ENCODE measurements at places on chromosomes 13 and 19.

DNA sequence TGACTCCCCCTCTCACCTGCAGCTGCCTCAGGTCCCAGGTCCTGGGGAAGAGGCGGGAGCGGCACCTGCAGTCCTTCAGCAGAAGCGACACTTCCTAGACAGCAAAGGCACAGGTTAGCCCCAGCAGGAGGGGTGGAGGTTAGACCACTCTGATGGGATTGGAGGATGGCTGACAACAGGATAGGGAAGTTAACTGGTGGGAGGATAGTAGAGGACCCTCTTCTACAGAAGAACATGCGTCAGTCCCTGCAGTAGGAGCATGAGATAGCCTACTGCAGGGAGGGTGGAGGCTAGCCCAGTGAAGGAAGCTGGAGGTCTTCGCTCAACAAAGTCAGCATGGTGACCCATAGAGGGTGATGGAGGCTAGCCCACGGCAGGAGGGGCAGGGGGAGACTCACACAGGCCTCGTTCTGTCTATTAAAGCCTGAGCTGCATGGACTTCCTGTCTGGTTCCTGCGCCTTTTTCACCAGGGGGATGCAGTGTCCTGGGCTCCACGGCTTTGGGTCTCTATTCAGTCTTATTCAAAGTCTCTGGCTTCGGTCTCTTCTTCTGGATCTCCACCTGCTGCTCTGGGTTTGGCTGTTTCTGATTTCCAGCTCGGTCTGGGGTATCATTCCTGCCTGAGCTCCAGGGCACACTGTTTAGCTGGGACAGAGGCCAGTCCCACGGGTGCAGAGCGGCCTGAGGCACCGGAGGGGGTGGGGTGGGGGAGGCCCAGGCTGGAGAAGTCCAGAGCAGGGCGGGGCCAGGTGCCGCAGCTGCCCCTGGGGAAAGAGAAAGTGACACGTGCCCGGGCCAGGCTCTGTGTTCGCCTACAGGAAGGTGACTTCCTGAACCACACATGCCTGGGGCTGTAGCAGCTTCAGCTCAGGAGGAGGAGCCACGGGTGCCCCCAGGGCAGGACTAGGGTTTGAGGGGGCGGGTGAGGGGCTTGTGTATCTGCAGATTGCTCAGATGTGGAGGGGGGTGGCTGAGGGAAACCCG lies 7.3 kb downstream of the IFNL3 start:
- peak; percentile 24 for DNase-seq

DNA sequence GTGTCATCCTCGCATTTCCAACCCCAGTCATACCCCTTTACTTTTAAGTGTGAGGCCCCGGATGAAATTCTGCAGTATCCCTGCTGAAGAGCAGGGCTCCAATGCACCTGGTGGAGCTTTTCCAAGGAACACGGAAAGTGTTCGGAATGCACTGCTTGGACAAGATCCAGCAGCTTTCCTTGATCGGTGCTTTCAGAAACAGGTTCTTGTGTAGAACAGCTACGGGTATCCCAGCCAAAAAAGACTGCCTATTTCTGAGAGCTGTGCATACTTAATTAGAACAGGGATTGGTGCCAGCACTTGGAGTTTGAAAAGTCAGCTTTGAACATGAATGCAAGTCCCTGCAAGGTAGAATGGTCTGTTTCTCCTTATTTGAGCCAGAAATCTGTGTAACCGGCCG lies 87.2 kb upstream of the C1QTNF9B start:
- DNase-seq = no peak

DNA sequence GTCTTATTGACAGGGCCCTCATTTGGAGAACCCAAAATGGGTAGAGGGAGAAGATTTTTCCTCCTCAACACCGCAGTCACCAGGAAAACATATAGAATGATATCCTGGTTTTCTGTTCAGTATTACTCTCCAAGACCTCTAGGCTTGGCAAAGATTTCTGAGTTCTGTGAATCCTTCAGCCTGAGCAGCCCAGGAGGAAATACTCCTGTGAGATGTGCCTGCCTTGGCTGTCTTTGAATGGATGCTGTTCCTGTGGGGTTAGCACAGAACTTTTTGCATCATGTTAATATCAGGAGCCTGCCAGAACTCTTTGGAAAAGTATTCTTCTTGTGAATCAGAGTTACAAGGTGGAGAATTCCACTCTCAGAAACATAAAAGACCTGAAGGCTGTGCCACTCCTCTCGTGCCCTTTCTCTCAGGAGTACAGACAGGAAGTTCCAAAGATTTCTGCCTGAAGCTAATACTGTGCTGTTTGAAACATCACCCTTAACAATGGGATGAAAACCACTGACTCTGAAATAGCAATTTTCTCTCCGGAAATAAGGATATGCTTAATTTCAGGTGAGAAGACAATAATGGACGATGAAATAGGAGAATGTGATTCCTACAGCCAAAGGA lies 520.1 kb upstream of the NBEA start:
- no peak for DNase-seq

GRCh38 chr19:5132206-5132560 lies 163.3 kb downstream of the KDM4B start:
- DNase-seq = no peak

DNA sequence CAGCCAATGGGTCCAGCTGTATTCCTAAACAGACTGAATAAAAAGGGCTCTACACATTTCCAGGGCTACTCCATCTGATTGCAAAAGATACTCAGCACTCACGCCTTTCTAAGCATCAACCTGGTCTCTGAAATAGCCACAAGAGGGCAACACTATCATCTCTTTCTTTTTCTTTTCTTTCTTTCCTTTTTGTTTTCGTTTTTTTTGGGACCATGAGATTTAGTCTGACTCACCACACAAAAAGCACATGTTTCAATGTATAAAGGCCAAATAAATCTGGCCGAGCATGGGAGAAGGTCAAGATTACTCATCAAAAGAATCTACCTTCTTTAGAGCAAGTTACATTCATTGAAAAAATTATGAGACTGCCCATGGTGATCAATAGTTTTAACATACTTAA lies 805.6 kb upstream of the ARGLU1 start:
- no peak for DNase-seq

DNA sequence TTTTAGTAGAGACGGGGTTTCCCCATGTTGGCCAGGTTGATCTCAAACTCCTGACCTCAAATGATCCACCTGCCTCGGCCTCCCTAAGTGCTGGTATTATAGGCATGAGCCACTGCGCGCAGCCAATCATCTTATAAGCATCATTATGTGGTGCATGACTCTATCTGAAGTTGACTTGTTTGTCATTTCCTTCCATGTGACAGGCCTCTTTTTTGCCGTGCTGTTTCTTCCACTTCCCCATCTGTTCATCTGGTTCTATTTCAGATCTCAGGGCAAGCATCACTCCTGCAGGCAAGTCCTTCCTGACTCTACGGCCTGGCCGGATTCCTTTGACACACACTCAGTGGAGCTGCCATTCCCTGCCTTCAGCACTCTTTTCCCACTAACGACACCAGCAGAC lies 15.2 kb downstream of the COL5A3 start:
- DNase-seq = no peak

GRCh38 chr19:49017666-49018351 lies 918 bp upstream of the LHB start:
- peak; percentile 47 for DNase-seq

GRCh38 chr19:3644351-3645066 lies 17.9 kb upstream of the CACTIN start:
- no peak for DNase-seq

GRCh38 chr13:33676045-33676989 lies 141.6 kb upstream of the RFC3 start:
- DNase-seq = peak; percentile 24

- no peak for DNase-seq
Measured at GRCh38 chr13:108943842-108944241, 314.4 kb downstream of the MYO16 start.

GRCh38 chr19:48975947-48976847 lies 11.1 kb downstream of the FTL start:
- no peak for DNase-seq

DNA sequence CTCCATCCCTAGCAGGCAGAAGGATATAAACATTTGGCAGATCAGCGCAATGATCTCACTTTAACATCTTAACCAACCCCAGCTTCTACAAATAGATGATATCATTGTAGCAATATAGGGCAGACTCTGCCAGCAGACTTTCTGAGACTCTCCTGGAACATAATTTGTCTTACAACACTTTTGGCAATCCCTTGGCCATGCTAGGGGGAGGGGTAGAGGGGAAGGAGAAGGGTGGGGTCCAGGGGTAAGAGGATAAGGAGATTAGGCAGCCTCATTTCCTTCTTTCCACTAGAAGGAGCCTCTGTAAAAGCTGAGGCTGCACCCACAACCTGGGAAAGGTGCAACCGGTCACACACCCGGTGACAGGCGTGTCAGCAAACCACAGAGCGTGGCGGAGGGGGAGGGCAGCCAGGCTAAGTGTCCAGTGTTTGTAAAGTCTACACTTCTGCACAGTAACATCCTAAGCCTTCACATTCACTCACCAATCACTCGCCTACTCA lies 8.7 kb upstream of the UBAC2 start:
- no peak for DNase-seq

- DNase-seq = no peak
Measured at GRCh38 chr19:47075941-47076340, 27.5 kb upstream of the TMEM160 start.

- no peak for DNase-seq
Measured at GRCh38 chr13:109989686-109990085, 203.3 kb upstream of the IRS2 start.

- no peak for DNase-seq
Measured at GRCh38 chr19:45104658-45105349, 11.8 kb downstream of the PPP1R37 start.

DNA sequence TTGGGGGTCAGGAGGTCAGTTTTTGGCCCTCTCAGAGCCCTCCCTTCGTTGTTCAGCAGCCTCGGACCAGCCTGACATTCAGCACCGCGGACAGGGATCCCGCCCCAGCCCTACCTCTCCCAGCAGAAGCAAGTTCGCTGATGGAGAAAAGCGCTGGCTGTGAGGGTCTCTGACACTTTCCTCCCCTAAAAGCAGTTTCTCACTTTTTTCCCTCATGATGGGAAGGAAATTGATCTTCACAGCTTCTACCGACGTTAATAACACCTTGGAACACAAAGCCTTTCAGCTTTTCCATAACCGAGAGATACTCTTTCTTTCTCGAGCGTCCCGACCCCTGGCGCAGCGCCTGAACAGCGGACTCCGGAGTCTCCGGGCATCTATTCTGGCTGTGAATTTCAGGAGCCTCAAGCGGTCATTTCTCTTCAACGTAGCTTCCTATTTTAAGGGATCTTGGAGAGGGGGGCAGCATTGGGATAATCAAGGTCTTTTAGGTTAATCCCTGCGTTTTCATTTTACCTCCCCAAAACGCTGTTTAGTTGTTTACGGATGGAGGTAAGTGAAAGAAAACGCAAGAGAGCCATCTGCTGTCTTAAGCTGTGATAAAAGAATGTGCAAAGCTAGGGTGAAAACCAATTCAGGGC lies 467.2 kb downstream of the ITGBL1 start:
- no peak for DNase-seq

DNA sequence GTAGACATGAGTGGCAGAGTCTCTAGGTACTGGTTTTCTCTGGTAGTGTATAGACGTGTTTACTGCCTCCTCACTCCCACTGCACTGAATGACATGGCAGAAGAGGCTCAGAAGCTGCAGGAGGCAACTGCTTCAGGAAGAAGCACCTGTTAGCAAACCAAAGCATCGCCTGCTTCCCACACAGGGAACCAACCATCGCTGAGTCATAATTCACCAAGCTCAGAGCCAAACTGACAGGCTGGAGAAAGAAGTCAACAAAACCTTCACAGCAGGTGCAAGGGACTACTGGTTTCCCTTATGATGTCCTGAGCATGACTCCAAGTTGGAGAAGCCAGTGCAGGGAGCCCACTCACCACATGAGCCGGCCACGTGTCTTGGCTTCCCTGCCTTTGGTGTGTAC lies 69.8 kb downstream of the KCTD12 start:
- no peak for DNase-seq

All from T-helper 2 cell treated with Interferon-gamma antibody and Interleukin-4, amounts not matched to agents 5 μg/mL and 100 μg/mL, for 36 hours (primary cell).